ENCODE measurements at places on chromosomes 6 and 20. TPM values are rescaled to one million over a fixed set of nuclear protein-coding genes. Genes with fewer than 3 reads are reported as not detected.
A peak's percentile ranks its signal among the peaks of the same experiment; 100 is the strongest.

ZNF391 gene
- total RNA-seq = 10.8 TPM

DNA sequence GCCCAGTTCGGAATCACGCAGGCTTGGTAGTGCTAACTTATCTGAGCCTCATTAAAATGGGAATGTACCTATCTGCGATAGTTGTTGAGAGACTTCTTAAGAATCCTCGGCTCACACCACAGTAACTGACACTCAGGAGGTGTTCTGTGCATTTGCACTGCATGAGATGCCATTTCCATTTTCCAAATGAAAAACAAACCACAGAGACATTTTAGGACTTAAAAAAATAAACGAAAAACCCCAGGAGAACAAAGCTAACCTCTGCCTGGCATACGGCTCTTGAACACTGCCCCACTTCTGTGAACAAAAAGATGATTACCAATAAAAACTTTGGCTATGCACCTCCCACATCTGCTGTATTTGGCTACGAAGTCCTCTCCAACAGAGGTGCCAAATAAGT is 37.6 kb downstream of the BEND3 start:
- no peaks in the 10 kb centered on the region for H3K27me3 ChIP-seq
- no peak overlapping the region for H3K27ac ChIP-seq
- peaks cover under 1% of the 10 kb centered on the region for H3K36me3 ChIP-seq
- H3K4me1 ChIP-seq = peaks cover 15% of the 10 kb centered on the region
- no peak overlapping the region for H3K4me3 ChIP-seq

GRCh38 chr20:51545515-51545914 is 3.0 kb upstream of the NFATC2 start:
- H3K36me3 ChIP-seq = no peaks in the 10 kb centered on the region
- H3K27me3 ChIP-seq = peaks cover 42% of the 10 kb centered on the region
- H3K27ac ChIP-seq = no peak overlapping the region
- no peak for DNase-seq

DNA sequence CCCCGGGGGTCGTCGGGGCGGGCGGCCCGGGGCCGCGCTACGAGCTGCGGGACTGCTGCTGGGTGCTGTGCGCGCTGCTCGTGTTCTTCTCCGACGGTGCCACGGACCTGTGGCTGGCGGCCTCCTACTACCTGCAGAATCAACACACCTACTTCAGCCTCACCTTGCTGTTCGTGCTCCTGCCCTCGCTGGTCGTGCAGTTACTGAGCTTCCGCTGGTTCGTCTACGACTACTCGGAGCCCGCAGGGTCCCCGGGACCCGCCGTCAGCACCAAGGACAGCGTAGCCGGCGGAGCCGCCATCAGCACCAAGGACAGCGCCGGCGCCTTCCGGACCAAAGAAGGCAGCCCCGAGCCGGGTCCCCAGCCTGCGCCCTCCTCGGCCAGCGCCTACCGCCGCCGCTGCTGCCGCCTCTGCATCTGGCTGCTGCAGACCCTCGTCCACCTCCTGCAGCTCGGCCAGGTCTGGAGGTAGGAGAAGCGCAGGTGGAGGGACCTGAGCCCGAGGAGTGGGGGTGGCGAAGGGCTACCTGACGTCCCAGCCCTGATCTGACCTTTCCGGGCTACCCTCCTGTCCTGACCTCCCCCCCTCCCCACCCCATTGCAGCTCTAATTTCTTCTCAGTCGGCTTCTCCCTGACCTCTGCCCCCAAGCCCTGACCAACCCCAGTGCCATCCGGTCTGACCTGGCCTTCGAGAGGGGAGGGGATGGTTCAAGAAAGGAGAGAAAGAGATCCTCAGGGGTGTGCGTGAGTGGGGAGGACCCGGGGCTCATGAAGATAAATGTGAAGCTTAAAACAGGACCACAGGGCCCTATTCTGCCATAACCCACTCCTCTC is 558 bp downstream of the XKR7 start:
- H3K4me3 ChIP-seq = peak overlapping the region; percentile 85
- peaks cover 79% of the 10 kb centered on the region for H3K27me3 ChIP-seq
- peaks cover 6% of the 10 kb centered on the region for H3K4me1 ChIP-seq

- no peaks in the 10 kb centered on the region for H3K27me3 ChIP-seq
- peak overlapping the region; percentile 52 for H3K27ac ChIP-seq
- H3K36me3 ChIP-seq = peaks cover 1% of the 10 kb centered on the region
- DNase-seq = no peak
- H3K4me1 ChIP-seq = peaks cover 16% of the 10 kb centered on the region
Measured at GRCh38 chr20:37816003-37816402, 86.9 kb upstream of the VSTM2L start.

DNA sequence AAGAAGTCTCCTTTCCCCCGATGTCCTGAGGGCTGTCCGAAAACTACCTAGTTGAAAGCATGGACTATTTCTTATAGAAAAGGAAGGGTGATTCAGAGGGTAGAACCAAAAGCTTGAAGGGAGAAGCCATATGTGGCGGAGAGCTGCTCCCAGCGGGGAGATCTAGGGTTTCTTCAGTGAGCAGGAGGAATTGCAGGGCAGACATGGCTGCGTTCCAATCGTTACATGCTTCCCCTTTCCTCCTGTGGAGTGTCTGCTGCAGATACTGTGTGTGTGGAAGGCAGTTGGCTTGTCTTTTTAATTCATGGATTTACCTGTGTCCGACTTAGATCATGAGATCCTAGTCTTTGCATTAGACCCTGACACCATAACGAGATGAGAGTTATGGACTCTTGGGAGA is 799.5 kb downstream of the QKI start:
- peaks cover 9% of the 10 kb centered on the region for H3K27me3 ChIP-seq
- H3K4me1 ChIP-seq = no peaks in the 10 kb centered on the region
- H3K36me3 ChIP-seq = no peaks in the 10 kb centered on the region
- DNase-seq = no peak
- H3K27ac ChIP-seq = no peak overlapping the region

Measured in mesothelial cell of epicardium (in vitro differentiated cells).